ENCODE measurements at places on chromosomes 2 and 18.

- DNase-seq: no peak
Observed at GRCh38 chr2:147365622-147366021, 479.2 kb upstream of the ACVR2A start.

GRCh38 chr2:214156971-214157370, 253.9 kb upstream of the VWC2L start:
- DNase-seq: no peak

GRCh38 chr2:133506996-133507395, 61.3 kb downstream of the NCKAP5 start:
- no peak for DNase-seq

DNA sequence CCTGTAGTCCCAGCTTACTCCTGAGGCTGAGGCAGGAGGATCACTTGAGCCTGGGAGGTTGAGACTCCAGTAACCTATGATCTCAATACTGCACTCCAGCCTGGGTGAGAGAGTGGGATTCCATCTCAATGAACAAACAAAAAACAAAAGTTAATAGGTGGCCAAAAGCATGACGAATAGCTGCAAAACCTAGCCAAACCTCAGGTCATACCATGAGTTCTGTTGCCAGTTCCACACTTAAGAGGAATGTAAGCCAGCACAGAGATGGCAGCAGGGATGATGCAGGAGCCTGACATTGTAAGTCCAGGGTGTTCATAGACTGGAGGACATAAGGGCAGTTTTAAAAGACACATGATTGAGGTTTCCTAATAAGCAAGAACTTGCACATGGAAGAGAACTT, 55.3 kb upstream of the RMDN2 start:
- no peak for DNase-seq

DNA sequence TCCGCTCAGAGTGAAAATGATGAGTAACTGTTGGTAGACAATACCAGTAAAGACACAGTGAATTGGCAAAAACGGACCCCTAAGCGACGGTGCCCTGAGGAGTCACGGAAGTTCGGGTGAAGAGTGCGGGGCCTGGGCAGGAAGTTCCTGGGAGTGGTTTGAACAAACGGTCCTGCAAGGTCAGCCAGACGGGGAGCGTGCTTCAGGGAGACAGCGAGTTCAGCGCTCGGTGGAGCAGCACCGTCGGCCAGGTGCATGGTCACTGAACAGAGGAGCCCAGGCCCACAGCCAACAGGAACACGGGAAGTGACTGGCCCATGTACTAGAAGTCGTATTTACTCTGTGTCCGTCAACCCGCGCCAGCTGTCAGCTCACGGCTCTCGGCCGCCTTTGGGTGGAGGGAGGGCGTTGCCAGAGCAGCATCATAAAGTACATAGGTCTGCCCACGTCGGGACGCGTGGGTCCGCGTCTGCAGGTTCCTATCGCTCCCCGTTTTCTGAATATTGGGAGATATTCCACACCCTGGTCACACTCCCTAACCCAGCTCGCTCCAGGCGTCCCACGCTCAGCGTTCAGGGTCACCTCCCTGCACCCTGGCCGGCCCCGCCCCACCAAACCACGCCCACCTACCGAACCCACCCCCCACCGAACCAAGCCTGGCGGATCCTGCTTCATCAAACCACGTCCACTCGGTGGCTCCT, 75.6 kb upstream of the UXS1 start:
- DNase-seq: no peak

GRCh38 chr2:119004602-119005001, 62.6 kb downstream of the MARCO start:
- no peak for DNase-seq

- DNase-seq: no peak
Observed at GRCh38 chr2:215216806-215217205, 78.4 kb upstream of the ABCA12 start.
